ENCODE measurements at places on chromosomes 3 and 15. TPM values are rescaled to one million over a fixed set of nuclear protein-coding genes. Genes with fewer than 3 reads are reported as not detected.
A peak's percentile ranks its signal among the peaks of the same experiment; 100 is the strongest.

Gene FBXO40
- 0.02 TPM for polyA plus RNA-seq

Gene GUCA1C
- polyA plus RNA-seq = 0.55 TPM

DNA sequence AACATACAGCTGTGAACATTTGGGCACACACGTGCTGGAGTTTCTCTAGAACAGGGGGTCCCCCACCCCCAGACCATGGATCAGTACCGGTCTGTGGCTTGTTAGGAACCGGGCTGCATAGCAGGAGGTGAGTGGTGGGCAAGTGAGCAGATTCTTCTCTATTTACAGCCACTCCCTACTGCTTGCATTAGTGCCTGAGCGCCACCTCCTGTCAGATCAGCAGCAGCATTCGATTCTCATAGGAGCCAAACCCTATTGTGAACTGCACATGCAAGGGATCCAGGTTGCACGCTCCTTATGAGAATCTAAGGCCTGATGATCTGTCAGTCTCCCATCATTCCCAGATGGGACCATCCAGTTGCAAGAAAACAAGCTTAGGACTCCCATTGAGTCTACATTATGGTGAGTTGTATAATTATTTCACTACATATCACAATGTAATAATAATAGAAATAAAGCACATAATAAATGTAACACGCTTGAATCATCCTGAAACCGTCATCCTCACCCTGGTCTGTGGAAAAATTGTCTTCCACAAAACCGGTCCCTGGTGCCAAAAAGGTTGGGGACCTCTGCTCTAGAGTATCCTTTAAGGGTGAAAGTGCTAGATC lies 25.8 kb downstream of the CHRM5 start:
- no peak for DNase-seq

- peak; percentile 47 for DNase-seq
These were observed 27.2 kb upstream of the ZNF502 start for GRCh38 chr3:44685128-44685800.

DNA sequence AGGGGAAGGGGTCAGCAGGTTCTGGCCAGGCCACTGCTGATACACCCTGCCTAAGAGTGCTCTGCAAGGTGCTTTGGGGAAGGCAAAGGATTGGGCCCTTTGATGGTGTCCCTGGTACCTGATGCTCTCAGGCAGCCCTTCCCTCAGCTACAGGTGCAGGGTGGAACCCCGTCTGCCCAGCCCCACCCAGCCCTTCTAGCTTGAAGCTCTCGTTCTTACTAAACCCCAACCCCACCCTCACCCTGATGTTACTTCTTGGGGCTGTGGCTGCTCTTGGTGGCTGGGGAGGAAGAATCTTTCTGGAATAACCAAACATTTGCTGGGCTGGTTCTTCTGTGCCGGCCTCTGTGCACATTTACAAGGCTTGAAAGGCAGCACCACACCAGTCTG lies 6.4 kb downstream of the GNAI2 start:
- DNase-seq = no peak

GRCh38 chr3:35635926-35636683 lies 3.2 kb upstream of the ARPP21 start:
- DNase-seq = no peak

Measured in left renal cortex interstitium (tissue), 4 donors.